ENCODE measurements at places on chromosomes 4 and X.

GRCh38 chr4:101156619-101157310 is 190.6 kb downstream of the PPP3CA start:
- no peak for DNase-seq

DNA sequence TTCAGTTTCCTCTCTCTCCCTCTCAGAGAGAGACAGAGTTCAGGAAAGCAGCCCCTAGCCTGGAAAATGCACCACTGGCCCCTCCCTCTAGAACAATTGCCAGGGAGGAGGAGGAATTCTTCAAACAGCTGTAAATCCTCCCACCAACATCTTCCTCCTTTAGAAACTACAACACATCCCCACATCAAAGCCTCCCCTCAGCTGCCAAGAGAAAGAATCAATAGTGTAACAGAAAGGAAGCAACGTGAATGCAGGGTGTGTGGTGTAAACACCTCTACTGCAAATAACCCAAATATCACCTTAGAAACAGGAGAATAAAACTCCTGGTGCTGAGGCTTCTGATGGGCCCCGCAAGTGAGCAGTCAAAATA is 249.9 kb upstream of the GATB start:
- DNase-seq, result no peak

- no peak for DNase-seq
Observed at GRCh38 chr4:87499403-87500091, 29.6 kb downstream of the SPARCL1 start.

- DNase-seq, result peak; percentile 2
Observed at GRCh38 chrX:107025545-107025944, 25.5 kb upstream of the MORC4 start.

GRCh38 chr4:165393051-165393450 is 14.2 kb downstream of the CPE start:
- DNase-seq, result no peak

- no peak for DNase-seq
Observed at GRCh38 chr4:165970703-165971420, 97.8 kb downstream of the TLL1 start.

DNA sequence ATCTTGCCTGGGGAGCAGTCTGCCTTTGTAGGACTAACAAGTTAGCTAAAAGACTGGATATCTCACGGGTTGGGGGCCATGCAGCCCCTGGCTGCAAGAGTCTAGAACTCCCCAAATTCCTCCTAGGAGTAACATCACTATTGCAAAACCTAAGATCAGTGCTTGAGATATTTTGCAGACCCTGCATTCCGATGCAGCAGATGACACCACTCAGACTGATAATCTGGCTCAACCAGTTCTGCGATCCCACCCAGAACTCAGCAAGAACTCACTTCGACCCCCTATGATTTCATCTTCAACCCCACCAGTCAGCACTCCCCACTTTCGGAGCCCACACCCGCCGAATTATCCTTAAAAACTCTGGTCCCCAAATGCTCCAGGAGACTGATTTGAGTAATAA is 834.0 kb downstream of the C4orf33 start:
- no peak for DNase-seq

DNA sequence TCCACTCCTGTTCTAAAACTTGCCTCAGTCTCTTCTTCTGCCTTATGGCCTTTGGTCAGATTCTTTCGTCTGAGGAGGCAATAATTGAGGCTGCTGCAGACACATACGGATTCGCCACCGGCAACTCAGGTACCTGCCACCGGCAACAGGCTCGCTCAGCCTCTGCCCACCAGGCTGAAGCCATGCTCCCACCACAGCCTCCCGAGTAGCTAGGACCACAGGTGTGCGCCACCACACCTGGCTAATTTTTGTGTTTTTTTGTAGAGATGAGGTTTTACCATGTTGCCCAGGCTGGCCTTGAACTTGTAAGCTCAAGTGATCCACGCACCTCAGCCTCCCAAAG is 26.6 kb downstream of the TNIP2 start:
- DNase-seq, result no peak

DNA sequence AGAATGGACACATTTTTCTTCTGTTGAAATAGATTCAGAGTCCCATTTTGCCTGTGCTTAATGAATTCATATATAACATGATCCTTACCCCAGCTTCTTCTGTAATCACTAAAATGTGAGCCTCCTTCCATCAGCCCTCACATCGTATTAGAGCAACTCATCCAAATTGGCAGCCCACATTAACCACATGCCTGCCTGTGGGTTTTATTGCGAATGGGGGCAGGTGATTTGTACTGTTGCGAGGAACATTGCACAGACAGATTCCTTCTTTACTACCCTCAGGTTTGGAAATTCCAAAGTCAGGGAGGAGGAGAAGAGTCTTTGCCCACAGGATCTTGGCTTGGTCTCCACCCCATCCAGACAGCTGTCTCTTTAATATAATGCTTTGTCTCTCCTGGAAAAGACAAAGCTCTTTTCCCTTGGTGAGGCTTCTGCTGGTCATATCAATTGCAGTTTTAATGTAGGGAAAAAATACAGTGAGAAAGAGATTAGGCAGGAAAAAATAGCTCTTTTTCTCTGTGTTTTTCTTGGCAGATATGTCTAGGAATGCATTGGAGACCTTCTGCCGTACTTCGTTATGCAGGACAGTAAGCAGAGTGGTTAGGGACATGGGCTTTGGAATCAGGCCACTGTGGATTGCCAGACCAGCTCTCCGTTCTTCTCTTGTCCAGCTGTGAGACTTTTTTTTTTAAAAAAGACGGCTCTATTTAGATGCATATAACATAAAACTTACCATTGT is 371.2 kb downstream of the AFF2 start:
- DNase-seq, result no peak

DNA sequence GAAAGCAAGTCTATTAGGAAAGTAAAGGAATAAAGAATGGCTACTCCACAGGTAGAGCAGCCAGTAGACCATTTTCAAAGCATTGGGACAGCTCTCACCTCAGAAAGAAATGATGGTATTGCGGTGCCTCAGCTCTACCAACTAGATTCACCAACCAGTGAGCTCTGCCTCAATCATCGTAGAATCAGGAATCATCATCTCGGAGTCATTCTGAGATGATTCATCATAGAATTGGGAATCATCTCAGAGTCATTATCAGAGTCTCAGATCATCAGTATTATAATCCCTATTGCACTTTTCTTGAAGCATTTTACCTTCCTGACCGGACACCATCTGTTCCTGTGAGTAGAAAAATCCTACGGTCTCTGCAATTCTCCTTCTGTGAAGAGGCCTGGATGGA is 17.5 kb upstream of the SAT1 start:
- no peak for DNase-seq

DNA sequence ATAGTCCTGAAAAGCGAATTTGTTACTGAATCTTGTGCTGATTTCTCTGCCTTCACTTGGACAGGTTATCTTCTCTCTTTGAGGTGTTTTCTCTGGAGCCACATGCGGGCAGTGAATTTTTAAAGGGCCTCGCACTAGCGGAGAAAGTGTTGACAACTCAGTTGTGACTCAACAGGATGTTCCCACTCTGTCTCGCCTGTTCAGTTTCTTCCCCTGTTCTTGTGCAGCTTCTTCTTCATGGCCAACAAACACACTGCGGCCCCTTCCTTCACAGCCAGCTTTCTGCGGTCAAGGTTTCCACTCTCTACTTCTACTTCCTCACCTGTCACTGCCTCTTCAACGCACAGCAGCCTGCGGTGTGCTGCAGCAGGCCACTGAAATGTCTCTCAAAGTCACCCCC is 1.1 kb upstream of the SHROOM4 start:
- no peak for DNase-seq
